EH (cell line): ENCODE measurements at places on chromosomes 16 and 17.

DNA sequence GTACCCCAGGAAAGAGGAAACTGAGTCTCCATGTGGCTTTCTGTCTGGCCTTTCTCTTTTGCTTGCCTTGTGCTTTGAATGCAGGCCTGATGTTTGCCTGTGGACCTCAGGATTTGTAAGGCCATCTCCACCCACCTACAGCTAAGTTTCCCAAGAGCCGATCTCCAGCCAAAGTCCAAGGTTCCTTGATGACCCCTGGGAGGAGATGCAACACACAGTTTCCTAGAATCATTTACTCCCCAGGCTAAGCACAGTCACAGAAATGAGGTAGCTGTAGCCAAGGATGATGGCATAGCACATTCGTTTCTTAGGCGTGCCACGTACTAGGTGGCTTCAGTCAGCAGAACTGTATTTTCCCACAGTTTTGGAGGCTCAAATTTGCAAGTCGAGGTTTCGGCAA is 595.4 kb downstream of the MAF start:
- DNase-seq, result no peak

GRCh38 chr17:13920413-13920812 is 148.9 kb upstream of the COX10 start:
- no peak for DNase-seq

- DNase-seq, result peak; percentile 12
These were observed 11.8 kb downstream of the PIK3R6 start for GRCh38 chr17:8855477-8856204.

GRCh38 chr16:14063618-14064581 is 7.2 kb upstream of the MRTFB start:
- peak; percentile 61 for DNase-seq

- DNase-seq, result no peak
These were observed 82.6 kb upstream of the MPHOSPH6 start for GRCh38 chr16:82252582-82252981.

DNA sequence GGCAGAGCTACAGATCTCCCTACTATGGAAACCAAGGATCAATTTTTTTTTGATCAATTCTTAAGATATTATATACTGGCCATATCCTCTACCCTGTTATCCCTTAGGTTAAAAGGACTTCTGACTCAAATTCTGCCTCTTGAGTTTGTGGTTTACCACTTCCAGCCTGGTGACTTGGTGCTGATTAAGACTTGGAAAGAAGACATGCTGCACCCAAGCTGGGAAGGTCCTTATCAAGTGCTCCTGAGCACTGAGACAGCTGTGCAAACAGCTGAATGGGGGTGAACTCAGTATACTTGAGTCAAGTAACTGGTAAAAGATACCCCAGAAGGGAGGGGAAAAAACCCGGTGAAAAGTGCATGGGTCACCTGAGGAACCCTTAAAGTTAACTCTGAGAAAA is 20.5 kb upstream of the SPACA3 start:
- DNase-seq, result peak; percentile 9

DNA sequence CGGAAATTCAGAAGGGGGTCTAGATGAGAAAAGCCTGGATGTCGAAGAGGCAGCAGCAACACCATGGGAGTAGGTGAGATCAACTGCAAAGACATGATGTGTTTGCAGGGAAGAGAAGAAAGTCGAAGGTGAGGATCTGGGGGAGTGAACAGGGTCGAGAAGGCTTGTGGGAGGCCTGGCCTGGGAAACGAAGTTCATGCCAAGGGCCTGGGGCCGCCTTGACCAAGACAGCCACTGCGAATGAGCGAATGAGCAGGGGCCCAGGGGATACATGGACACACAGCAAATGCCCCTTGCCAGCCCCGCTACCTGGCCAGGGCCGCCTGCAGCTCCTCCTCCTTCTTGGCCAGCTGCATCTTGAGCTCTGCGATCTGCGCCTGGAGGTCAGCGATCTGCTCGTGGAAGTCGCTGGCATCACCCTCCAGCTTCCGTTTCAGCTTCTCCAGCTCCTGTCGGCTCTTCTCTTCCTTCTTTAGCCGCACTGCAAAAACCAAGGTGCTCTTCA is 87.1 kb downstream of the NDE1 start:
- no peak for DNase-seq

- DNase-seq, result no peak
These were observed 4.6 kb downstream of the GRB7 start for GRCh38 chr17:39742126-39742855.

DNA sequence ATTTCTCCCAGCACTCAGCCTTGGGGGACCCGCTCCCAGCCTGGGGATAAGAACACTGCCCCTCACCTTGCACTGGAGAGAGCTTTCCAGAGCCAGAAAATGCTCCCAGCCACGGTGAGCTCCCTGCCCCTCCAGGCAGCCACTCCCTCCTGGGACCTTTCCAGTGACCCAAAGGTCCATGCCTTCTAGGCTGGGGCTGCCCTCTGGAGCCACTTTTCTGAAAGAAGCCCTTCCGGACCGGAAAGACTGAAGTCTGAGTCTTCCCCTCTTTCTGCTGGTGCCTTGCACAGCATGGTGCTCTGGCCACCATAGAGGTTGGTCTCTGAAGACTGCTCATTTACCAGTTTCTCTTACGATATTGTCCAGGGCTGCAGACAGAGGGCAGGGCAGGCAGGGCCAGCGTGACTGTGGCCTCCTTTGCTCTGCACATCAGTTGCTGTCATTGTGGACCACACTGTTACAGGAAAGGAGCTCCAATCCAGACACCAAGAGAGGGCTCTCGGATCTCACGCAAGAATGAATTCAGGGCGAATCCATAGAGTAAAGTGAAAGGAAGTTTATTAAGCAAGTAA is 7.1 kb upstream of the ABCC12 start:
- DNase-seq, result no peak

- DNase-seq, result no peak
These were observed 46.5 kb downstream of the ATP2C2 start for GRCh38 chr16:84414789-84415326.

- DNase-seq, result peak; percentile 89
These were observed at the start of gene RAI1 for GRCh38 chr17:17681187-17681743. RAI1 (plus strand) TSS chr17:17681458; CDS start chr17:17792949, 111,491 bp downstream.

GRCh38 chr17:76063875-76064546 is 8.3 kb downstream of the SRP68 start:
- no peak for DNase-seq

- DNase-seq, result peak; percentile 93
These were observed 236.1 kb upstream of the CDH5 start for GRCh38 chr16:66130296-66130905.

DNA sequence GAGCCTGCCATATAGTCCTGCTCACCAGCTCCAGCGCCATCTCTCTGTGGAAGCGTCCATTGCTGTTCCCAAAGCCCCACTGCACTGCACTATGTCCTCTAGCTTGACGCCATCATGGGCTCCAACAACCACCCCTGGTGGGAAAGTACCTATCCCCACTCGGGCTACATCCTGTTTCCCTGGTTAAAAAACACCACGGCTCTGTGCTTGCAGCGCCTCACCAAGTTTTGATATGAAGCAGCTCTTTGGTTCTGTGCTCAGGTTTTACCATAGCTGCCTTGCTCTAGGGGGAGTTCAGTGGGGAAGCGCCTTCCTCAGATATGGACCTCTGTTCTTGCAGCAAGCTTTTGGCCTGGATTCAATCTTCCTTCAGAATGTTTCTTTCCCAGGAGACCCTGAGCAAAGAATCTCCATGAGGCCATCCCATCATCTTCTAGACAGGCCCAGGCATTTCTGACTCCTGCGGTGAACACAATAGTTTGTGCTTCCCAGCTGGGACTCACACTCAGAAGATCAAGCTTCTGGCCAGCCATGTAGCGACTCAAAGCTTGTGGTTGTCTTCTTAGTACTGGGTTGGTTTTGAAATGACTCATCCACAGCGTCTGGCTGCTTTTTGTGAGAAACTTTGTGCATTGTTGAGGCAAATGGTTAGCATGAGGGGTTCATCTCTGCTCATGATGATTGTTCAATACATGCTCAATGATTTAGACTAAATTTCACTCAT is 39.5 kb downstream of the DYNLRB2 start:
- peak; percentile 75 for DNase-seq

DNA sequence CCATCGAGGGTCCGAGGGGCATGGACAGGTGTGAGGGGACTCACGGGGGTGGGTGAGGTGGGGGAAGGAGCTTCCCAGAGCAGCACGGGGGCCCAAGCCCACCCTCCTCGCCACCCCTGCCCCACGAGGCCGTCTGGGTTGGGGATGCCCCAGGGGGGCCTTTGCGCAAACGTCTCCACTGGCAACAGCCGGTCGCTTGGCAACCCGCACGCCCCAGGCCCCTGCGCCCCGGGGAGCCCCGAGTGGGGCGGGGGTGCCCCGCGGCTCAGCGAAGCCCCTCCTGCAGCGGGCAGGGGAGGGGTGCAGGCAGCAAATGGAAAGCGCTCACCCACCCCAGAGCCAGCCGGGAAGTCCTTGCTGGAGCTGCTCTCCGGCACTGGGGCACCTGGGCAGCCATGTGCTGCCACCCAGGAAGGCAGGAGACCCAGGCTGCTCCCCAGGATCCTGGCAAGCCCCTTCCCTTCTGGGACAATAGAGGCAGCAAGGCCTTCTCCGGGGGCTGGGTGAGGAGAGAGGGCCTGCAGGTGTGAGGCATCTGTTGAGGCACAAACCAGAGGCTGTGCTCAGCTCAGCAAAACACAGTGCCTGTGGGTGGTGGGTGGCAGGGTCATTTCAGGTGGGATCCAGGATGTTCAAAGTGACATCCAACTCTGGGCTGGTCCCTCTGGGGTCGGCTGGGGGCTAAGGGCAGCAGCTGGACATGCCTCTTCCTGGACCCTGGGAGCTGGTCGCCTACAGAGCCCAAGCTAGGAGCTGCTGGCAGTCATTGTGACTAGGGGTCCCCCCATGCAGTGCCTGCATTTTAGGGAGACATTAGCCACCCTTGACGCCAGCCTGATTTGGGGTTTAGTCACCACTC is 80.9 kb upstream of the CBX4 start:
- DNase-seq, result no peak

- DNase-seq, result no peak
These were observed 13.0 kb upstream of the CHP2 start for GRCh38 chr16:23741675-23742303.

DNA sequence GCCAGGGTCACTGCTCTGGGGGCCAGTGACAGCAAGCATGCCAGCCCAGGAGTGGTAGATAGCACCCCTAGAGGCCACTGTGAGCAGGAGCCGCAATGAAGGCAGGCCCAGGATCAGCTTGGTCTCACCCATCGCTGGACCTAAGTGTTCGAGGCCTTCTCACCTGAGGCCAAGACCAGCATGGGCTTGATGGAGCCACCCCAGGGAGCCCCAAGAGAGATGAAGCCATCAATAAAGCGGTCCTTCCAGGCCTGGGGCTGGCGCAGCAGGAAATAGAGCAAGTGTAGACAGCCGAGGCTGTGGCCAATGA is 1.8 kb downstream of the LCAT start:
- DNase-seq, result peak; percentile 45

- no peak for DNase-seq
These were observed 42.9 kb downstream of the CCDC42 start for GRCh38 chr17:8701754-8702153.

GRCh38 chr16:80804526-80805383 is at the start of gene CDYL2:
CDYL2 (minus strand) TSS chr16:80804598; CDS start chr16:80804173, 425 bp downstream.
- peak; percentile 69 for DNase-seq

- DNase-seq, result no peak
These were observed 7.5 kb downstream of the FLOT2 start for GRCh38 chr17:28889996-28890395.

DNA sequence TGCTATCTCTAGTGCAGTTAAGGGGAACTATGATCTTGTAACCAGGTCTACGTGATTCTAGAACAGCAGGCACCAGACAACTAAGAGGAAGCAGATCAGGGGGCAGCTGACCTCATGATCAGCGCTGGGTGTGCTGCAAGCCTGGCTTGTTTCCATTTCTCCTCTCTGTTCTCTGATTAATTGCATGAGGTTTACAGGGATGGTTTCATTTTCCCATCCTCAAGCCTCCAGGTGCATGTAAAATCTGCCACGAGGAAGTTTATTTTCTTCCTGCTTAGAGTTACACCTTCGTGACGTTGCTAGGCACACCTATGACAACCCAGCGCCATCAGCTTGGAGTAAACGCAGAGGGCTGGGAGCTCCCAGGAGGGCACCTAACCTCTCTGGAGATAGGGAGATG is 4.3 kb upstream of the NUPR1 start:
- no peak for DNase-seq

- DNase-seq, result peak; percentile 10
These were observed 17.5 kb downstream of the ACSF2 start for GRCh38 chr17:50443505-50443974.

DNA sequence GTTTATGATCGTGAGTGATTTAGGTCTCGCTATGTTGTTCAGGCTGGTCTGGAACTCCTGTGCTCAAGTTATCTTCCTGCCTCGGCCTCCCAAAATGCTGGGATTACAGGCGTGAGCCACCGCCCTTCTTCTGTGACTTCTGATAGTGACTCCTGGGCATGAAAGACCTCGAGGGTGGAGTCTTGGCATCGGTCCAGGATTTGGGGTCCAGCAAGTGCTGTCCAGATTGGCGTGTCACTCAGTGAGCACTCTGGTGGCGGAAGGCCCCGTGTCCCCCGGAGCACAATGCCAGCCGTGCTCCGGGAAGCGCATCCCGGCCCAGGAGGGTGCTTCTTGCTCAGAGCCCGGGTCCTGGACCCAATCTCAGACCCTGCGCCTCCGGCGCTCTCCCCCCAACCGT is 6.8 kb downstream of the OR1F1 start:
- DNase-seq, result no peak

GRCh38 chr17:4249452-4250029 is 14.2 kb downstream of the ANKFY1 start:
- DNase-seq, result peak; percentile 52

DNA sequence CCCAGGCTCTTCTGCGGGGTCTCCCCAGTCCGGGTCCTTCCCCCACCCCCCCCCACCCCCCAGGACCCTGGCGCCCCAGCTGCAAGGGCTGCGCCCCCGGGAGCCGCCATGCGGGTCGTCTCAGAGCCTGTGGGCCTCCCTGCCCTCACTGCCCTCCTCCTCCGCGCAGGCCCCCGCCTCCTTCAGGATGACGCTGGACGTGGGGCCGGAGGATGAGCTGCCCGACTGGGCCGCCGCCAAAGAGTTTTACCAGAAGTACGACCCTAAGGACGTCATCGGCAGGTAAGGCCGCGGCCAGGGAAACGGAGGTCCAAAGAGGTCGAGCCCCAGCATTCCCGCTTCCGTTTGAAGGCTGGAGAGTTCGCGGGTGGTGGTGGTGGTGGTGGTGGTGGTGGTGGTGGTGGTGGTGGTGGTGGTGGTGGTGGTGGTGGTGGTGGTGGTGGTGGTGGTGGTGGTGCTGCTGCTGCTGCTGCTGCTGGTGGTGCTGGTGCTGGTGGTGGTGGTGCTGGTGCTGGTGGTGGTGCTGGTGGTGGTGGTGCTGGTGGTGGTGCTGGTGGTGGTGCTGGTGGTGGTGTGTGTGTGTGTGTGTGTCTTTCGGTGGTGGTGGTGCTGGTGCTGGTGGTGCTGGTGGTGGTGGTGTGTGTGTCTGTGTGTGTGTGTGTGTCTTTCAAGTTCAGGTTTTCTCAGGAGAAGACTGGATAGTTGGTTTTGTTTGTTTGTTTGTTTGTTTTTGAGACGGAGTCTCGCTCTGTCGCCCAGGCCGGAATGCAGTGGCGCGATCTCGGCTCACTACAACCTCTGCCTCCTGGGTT is 615 bp downstream of the PHKG2 start:
- DNase-seq, result peak; percentile 60

GRCh38 chr17:65283704-65284103 is 146.5 kb downstream of the RGS9 start:
- peak; percentile 19 for DNase-seq

GRCh38 chr16:54282928-54283724 is 3.5 kb downstream of the IRX3 start:
- no peak for DNase-seq

GRCh38 chr16:19167710-19168370 is at the start of gene SYT17:
SYT17 (plus strand) TSS chr16:19168240; CDS start chr16:19168647, 407 bp downstream.
- peak; percentile 47 for DNase-seq
